Hair follicle dermal papilla cell (primary cell): ENCODE measurements at places on chromosomes 16 and 17. TPM values are rescaled to one million over a fixed set of nuclear protein-coding genes. Genes with fewer than 3 reads are reported as not detected.

The TXNDC17 gene
- 41.7 and 50.0 TPM in 2 replicates for total RNA-seq

The FAM83G gene
- total RNA-seq = 12.8 and 14.7 TPM in 2 replicates

The KRTAP29-1 gene
- total RNA-seq = not detected in 2 replicates

The FLOT2 gene
- total RNA-seq = 44.1 and 45.8 TPM in 2 replicates

The TSNAXIP1 gene
- total RNA-seq = 0.49 and 1.3 TPM in 2 replicates
